ENCODE measurements at places on chromosomes 3 and 15. TPM values are rescaled to one million over a fixed set of nuclear protein-coding genes. Genes with fewer than 3 reads are reported as not detected.

SNTN gene
- not detected for total RNA-seq

LTF gene
- 1.2 TPM for total RNA-seq

POPDC2 gene
- total RNA-seq, result 1.3 TPM

TMEM62 gene
- total RNA-seq, result 28.7 TPM

ARL14 gene
- total RNA-seq, result not detected

OGG1 gene
- 16.0 TPM for total RNA-seq

CD96 gene
- total RNA-seq, result 2.8 TPM

FETUB gene
- total RNA-seq, result not detected

PARP9 gene
- 50.7 TPM for total RNA-seq

GOLGA6L9 gene
- total RNA-seq, result 1.0 TPM

HHLA2 gene
- total RNA-seq, result not detected

IL17RE gene
- total RNA-seq, result 5.9 TPM

ROBO1 gene
- 26.6 TPM for total RNA-seq

DISP2 gene
- total RNA-seq, result not detected

RPSA gene
- 834 TPM for total RNA-seq

DNASE1L3 gene
- 1.2 TPM for total RNA-seq

CLCN2 gene
- 2.4 TPM for total RNA-seq

FBXW12 gene
- total RNA-seq, result not detected

GOLGA8M gene
- 8.1 TPM for total RNA-seq

GOLGA6L10 gene
- total RNA-seq, result 0.34 TPM

PIF1 gene
- 4.0 TPM for total RNA-seq

ADAMTS7 gene
- 5.9 TPM for total RNA-seq

UBA7 gene
- 43.2 TPM for total RNA-seq

PDCD7 gene
- total RNA-seq, result 21.1 TPM

IREB2 gene
- total RNA-seq, result 33.9 TPM

CCR1 gene
- total RNA-seq, result 81.9 TPM

FAM107A gene
- 11.2 TPM for total RNA-seq

Measured in subcutaneous adipose tissue (tissue), 4 donors.